Fibroblast of lung (primary cell): ENCODE measurements at places on chromosomes 1 and 21.

DNA sequence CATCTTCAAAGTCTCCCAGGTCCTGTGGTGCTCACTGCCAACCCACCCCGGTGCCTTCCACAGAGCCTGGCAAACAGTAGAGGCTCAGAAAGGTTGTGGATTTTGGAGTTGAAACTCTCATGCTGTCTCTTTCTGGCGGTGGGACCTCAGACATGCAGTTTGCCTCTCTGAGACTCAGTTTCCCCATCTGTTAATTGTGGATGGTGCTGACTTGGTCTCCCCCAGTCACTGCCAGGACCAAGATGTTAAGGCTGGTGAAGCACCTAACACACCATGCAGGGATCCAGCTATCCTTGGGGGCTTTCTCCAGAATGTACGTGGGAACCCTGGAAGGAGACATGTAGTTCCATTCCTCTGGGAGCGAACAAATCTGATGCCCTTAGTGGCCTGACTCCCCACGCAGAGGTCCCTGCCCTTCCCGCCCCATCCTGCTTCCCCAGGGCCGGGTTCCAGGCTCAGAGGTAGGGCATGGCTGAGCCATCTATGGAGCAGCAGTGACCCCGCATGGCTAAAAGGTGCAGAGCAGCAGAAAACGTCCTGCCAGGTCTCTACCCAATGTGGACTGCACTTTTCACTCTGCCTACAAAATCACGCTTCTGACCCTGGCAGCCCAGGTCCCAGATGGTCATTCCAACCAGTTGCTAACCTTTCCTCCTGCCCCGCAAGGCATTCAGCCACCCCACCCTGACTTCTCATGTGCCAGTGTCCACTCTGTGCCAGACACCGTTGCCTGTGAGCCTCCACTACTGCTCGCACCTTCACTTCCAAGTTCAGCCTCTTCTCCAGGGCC, 9.2 kb upstream of the TTC22 start:
- DNase-seq = peak; percentile 46

DNA sequence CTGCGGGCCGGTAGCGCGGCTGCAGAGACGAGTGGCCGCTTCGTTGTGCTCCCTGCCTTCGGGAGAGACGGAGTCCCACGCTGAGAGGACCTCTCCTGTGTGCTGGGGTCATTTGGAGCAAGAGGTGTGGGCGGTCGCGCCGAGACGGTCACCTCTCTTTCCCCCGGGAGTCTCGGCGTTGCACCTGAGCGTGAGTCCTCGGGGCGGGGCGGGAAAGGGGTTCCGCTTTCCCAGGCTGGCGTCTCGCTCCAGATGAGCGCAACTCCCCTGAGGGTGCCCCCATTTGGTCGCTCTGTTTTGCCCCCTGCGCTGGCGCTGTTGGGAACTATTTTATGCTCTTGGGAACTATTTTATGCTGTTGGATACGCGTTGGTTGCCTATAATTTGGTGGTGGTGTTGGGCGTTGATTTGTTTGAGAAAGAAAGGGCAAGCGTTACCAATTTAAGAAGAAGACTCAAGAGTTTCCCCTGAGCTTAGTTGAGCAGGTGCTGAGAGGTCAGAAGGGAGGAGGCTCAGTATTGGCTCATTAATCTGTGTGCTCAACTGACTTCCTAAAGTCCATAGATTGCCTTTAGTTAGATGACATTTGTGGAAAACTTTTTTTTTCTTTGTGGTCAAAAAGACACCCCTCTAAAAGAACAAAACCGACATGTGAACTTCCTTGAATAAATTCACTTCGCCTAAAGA, 683 bp downstream of the LRRC8B start:
- DNase-seq = peak; percentile 11

GRCh38 chr1:178870944-178871343, at the start of gene ANGPTL1:
Gene ANGPTL1, minus strand, starts transcription at chr1:178871077. Its CDS starts 5,301 bp downstream, at chr1:178865776.
- peak; percentile 64 for DNase-seq

DNA sequence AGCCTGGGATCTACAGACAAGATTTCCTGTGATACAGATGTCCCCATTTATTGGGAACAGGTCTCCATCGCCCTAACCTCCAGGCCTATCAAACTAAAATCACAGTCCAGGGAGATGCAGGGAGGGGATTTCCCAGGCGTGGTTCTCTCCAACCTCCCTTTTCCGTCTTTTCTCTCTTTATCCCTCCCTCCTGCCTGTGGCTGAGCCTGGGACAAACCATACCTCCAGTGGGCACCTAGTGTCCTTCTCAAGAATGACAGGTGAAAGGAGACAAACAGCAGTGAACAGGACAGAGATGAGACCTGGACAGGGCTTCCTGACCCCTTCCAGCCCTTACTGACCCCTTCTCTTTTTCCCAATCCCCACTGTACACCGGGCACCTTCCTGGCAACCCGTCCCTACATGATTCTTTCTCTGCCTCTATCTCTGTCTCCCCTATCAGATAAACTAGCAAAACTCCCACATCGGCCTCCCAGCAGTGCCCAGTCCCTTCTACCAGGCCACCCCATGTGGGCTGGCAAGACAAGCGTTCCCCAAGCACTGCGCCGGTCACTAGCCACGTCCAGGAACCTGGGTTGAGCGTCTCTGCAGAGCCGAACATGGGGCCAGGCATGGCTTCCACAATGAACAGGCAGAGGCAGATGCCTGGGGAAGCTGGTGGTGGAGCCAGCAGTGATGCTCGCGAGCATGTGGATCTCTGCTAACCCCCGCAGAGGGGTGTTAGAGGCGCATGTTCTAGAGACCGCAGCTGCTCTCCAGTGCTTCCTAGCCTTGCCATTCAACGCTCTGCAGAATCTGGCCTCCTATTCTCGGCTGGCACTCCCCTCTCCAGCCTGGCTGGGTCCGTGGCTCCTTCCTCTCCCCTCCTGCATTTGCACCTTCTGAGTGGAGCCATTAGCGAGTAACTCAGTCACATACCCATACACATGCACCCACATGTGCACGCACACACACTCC, 54.7 kb downstream of the ELK4 start:
- DNase-seq = no peak

DNA sequence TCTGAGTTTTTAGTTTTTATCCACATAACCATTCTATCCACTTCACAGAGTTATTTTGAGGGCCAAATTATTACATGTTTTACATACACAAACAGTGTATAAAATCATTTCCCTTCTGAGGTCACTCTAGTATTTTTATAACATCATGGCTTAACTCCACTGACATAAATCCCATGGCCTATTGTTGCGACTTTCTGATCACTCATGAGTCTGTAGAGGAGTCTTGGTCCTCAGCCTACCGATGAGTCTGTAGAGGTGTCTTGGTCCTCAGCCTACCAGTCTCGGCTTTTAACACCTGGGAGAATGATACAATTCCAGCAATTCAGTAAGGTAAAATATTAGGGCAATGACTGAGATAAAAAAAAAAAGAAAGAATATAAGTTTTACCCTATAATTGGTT, 483.7 kb downstream of the USP25 start:
- no peak for DNase-seq

DNA sequence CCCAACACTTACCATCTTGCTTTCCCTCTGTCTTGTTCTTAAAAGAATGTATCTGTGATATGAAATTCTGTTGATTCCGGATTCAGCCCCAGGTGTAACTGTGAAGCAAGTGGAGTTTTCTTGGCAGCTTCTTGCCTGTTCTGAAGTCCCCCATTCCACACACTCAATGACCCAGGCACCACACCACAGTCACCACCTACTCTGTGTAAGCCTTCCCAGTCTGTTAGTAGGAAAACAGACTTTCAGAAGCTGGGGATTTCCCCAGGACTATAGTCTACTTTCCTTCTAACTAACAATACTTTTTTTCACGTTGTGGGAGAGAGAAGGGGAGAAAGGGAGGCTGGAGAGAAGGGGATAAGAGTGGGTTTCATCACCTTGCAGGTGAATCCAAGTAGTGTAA, 299.1 kb upstream of the PROX1 start:
- DNase-seq = no peak

DNA sequence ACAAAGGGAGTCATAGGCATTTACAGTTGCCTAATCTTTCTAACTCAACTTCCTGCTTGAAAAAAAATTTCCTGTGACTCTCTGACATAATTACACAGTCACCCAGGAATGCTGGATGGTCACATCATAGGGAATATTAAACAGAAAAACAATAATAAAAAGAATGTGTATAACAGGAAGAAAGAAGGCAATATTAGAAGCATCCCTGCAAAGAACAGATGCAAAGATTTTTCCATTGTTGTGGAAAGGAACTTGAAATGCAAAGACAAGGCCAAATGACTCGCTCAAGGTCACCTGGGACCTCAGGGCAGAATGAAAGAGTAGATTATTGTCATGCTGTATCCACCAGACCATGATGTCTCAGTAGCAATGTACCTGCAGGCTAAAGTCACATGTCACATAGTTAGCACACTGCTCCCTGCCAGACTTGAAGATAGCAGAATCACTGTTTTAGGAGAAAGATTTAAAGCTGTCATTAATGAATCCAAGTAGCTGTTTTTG, 184.3 kb downstream of the CYYR1 start:
- peak; percentile 29 for DNase-seq

- no peak for DNase-seq
These were observed 205.2 kb downstream of the GRIK3 start for GRCh38 chr1:36829066-36829465.

- DNase-seq = no peak
These were observed 154.9 kb upstream of the TIAM1 start for GRCh38 chr21:31498985-31499384.

DNA sequence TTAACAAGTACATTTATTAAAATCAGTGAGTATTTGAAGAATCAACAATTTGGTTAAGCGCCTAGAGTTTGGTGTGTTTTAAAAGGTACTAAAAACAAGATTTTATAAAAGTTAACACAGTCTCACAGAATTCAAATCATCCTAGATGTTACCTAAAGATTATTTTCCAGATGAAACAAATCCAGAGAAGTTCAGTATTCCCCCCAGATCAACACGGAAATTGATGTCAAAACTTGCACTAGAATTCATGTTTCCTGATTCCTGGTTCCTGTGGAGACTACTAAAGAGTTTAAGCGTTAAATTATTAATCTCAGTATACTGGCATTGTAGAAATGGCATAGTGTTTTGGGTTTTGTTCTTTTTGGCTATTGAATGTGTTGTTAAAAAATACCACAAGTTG, 1.4 kb downstream of the PTBP2 start:
- no peak for DNase-seq

GRCh38 chr1:69551476-69552324, 16.0 kb upstream of the LRRC7 start:
- DNase-seq = no peak

GRCh38 chr1:234710381-234710780, 100.4 kb upstream of the IRF2BP2 start:
- DNase-seq = no peak

- peak; percentile 38 for DNase-seq
These were observed 255.8 kb upstream of the CACYBP start for GRCh38 chr1:174743654-174744561.

DNA sequence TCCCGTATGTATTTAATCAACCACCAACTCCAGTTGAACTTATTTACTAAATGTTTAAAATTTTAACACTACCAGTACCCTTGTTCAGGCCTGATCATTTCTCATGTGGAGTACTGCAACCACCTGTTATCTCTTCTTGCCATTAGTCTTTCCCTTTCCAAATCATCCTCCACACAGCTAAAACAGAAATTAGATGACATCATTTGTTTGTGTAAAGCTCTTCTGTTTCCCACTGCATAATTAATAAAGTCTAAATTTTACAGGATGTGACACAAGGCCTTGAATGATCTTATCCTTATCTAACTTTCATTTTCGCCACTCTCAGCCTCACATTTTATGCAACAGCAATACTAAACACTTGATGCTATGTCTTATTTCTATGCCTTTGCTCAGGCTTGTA, 24.4 kb downstream of the GDAP2 start:
- no peak for DNase-seq

DNA sequence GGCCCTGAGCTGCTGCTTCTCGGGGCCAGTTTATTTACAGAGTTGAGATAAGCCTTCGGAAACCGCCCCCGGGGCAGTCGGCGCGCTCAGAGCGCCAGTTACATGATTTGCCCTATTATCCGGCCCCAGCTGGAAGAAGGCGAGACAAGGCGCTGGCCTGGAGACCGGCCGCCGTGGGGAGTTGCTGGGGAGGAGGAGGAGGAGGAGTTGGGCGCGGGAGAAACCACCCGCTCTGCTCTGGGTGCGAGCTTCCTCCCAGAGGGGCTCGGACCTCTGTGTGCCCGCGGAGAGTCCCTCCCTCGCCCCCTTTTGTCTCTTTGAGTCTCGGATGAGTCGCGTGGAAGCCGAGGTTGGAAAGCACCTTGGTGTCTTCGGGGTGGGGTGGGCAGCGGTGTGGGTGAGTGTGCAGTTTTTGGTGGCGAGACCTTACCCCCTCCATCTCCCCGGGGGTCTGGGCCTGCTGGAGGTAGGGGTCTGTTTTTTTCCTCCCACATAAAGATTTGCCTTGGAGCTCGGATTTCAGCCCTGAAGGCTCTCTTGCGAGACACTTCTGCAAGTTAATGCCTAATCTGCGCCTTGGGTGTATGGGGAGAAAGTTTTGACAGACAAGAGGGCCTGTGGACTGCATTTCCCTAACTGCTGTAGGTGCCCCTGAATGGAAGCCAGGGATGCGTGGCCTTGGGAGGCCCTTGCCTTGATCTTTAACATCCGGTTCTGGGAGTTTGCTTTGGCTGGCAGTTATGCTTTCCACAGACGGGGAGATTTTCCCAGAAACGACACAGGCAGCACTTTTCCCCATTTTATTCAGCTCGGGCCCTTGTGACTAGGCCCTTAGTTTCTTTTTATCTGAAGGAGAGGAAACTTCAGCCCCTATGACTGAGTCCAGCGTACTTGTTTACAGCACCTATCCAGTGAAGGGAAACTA, 80.0 kb downstream of the NDUFS5 start:
- DNase-seq = peak; percentile 51

- DNase-seq = no peak
These were observed 593.1 kb downstream of the NUF2 start for GRCh38 chr1:163914785-163915413.
